ENCODE measurements at places on chromosomes 11 and 22.
A peak's percentile ranks its signal among the peaks of the same experiment; 100 is the strongest.

DNA sequence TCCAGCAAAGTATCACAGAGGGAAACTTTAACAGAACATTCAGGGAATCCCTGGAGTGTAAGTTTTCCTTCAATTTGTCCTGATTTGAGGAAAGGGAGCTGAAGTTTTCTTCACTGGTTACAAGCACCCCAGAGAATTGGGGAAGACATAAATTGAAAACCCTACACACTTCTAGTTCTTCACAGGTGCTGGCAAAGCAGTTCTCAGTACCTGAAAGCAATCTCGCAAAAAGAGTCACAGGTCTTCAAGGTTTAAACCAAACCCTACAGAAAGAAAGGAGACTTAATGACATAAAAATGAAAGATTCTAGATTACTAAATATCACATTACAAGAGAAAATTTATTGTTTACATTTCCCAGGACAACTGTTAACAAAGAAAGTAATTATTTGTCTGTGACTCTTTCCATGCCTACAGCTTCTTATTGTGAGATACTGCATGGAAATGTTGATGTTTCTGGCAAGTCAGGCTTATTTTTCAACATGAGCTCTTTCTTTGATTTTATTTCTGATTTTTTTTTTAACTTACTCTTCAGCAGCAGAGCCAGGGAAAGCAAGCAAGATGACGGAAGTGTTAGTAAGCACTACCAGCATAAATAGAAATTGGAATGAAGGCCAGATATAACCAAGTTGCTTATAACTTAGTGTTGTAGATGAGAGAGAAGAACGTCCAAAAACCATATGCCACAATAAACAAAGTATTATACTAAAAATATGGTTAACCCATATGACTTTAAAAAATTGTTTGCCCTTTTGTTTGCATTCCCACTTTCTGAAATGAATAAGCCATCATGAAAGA, 44.1 kb downstream of the FANCF start:
- DNase-seq, result no peak

- no peak for DNase-seq
These were observed 13.8 kb downstream of the FLI1 start for GRCh38 chr11:128707681-128708080.

- no peak for DNase-seq
These were observed 43.0 kb downstream of the MMP20 start for GRCh38 chr11:102582140-102582539.

DNA sequence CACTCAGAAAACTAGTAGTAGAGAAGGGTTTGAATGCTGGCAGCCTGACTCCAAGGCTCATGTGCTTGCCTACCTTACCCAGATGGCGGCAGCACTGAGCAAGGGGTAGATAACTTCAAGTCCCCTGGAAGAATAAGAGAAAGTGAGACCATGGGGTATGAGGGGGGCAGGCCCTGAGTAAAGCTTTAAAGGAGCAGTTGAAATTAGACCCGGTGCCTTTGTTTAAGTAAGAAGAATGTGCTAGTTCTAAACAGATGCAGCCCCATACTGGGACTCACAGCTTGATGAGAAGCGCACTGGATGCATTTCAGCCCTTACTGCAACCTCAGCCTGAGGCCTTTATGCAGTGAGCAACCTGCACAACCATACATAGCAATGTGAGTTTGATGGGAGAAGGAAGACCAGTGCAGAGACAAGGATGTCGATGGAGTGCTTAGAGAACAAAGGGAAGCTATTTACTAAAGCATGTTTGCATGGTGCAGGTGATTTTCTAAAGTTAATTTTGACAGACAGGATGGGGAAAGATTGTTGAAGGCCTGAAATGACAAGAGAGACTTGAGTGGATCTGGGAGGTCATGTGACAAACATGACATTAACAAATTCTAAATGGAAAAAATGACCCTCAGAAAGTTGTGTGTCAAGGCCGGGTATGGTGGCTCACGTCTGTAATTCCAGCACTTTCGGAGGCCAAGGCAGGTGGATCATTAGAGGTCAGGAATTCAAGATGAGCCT, 27.1 kb upstream of the TMA7B start:
- no peak for DNase-seq

DNA sequence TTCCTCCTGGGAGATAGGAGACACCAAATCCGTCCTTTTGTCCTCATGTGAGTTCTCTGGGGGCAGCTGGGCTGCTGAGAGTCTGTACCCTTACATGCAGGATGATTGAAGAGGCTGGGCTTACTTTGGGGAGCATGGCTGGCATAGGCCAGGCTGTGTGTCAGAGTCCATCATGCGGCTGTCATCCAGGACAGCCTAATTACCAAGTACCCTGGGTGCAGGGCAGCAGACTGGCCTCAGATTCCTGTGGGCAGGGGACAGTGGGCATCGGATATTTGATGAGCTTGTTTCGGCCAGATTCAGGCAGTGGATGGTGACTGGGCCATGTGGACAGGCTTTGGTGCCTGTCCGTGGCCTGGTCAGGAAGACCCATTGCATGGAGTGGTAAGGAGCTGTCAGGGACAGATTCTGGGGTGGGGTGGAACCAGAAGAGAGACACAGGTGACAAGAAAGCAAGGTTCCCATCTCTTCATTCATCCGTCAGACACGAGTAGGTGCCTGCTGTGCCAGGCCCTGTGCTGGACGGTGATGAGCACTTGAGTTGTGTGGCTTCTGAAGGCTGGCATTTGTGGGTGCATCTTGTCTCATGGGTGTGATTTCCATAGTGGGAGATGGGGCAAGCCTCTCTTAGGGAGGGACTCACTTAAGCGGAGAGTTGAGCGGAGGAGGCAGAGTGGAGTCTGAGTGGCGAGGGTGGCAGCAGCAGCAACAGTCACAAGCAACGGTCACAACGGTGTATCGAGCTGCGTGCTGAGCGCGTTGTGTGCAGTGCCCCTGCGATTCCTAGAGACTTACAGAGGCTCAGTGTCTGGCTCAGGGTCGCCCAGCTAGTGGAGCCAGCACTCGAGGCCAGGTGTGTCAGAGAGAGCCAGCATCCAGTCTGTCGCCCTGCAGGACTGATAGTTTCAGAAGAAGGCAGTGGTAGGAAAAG, 48.7 kb downstream of the TBC1D22A start:
- no peak for DNase-seq

DNA sequence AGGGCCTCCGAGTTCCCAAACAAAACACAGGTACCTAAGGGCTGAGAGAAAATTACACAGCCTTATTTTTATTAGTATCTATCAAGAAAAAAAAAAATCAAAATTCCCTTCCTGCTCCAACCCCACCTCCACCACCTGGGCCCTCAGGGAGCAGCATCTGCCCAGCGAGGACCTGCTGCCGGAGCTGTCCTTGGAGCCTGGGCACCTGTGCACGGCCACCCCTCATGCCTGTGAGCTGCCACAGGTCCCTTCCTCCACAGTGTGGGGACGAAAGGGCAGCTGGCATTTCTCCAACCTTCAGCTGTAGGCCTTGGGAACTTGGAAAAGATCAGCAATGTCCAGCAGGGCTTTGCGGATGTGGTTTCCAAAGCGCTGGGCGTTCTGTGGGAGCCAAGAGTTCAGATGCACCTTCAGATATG, 6.3 kb upstream of the SYCE3 start:
- DNase-seq, result no peak

- peak; percentile 57 for DNase-seq
These were observed 601.8 kb downstream of the INSC start for GRCh38 chr11:15716550-15716949.

DNA sequence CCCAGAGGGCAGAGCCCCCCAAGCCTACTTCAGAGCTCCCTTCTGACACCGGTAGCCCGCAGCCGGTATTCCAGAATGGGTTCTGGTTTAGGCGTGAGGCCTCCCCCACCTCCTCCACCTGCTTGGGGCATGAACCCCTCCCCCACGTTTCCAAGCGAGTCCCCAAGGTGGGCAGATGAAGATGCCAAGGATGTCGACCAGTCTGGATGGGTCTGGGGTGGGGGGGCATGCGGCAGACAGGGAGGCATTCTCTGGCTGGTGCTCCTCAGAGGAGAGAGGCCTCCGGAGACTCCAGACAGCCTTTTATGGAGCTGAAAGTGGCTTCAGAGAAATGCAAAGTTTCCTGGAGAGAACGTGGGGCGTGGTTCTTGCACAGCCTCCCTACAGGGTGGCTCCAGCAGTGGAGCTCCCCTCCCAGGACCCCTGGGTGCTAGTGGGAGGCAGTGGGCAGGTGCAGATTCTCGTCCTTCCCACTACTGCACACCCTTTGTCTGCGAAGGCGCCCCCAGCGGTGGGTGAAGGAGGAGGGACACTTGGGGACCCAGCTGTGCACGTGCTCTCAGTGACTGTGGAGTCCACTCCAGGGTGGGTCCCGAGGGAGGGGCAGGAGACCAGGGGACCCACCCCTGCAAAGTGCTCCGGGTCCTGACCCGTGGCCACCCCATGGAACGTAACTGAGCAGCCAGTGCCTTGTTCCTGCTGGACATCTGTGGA, 4.2 kb downstream of the CCND1 start:
- DNase-seq, result no peak

DNA sequence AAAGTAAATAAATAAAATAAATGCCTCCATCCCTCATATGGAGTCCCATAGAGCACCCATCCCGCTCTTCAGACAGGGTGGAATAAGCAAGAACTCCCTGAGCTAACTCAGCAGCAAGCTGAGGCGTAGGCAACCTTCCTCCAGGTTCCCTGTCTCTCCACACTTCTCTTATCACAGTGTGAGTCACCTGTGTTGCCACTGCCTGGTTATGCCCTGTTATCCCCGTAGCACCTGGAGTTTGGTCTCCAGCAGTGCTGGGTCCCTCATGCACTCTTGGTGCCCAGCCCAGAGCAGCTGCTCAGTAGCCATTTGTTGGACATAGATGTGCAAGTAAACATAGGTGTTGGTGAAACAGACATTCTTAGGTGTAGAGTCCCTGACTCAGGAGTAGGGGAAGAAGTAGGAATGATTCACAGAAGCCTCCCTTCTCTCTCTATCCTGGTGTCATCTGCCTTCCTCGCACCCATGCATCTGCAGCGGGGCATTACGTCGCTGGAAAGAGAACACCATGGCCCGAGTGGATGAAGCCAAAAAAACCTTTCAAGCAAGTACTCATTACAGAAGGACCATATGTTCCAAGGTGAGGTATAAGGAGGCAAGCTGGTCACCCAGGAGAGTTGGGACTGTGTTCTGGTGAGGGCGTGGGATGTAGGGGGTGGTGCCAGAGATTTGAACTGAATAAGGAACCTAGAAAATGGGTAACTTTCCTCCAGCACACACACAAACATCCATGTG, 56.0 kb downstream of the PISD start:
- DNase-seq, result no peak

DNA sequence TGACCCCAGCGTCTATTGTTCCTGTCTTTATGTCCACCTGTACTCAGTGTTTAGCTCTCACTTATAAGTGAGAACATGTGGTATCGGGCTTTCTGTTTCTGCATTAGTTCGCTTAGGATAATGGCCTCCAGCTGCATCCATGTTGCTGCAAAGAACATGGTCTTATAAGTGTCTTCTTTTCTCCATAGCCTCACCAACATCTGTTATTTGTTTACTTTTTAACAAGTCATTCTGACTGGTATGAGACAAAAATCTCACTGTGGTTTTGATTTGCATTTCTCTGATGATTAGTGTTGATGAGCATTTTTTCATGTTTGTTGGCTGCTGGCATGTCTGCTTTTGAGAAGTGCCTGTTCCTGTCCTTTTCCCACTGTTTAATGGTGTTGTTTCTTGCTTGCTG, 21.7 kb upstream of the SLN start:
- no peak for DNase-seq

GRCh38 chr22:41001722-41002122, 50.5 kb downstream of the RBX1 start:
- DNase-seq, result no peak

GRCh38 chr11:114354076-114354475, 46.2 kb downstream of the C11orf71 start:
- no peak for DNase-seq

DNA sequence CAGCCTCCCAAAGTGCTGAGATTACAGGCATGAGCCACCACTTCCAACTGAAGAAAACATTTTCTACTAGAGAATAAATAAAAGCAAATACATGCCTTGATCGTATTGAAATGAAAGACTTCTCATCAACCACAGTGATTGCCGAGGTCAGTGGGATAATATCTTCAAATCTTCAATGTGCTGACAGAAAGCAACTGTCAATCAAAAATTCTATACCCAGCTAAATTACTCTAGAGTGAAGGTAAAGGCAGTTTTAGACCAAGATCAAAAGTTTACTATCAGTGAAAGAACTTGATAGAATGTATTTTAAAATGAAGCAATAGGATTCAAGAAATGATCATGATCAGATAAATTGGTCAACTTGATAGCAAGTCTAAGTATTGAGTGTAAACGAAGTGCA, 130.6 kb downstream of the BRD1 start:
- DNase-seq, result no peak

- no peak for DNase-seq
These were observed 638 bp upstream of the PISD start for GRCh38 chr22:31662668-31663037.

- DNase-seq, result peak; percentile 85
These were observed 3.4 kb upstream of the NHERF4 start for GRCh38 chr11:119181677-119182412.

DNA sequence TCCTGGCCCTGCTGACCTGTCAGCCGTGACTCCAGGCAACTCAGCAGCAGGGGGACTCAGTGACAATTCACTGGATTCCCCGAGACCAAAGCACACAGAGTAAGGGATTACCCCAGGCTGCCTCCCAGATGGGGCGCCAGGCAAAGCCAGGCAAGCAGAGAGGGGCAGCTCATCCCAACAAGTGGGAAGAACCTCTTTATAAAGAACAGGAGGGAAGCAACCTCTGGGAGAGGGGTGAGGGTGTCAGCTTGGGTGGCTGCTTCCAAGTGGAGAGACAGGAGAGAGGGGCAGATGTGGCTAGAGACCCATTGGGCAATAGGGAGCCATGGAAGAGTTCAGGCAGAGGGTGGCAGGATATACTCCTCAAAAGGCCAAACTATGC, 1.2 kb downstream of the SLC22A12 start:
- no peak for DNase-seq

DNA sequence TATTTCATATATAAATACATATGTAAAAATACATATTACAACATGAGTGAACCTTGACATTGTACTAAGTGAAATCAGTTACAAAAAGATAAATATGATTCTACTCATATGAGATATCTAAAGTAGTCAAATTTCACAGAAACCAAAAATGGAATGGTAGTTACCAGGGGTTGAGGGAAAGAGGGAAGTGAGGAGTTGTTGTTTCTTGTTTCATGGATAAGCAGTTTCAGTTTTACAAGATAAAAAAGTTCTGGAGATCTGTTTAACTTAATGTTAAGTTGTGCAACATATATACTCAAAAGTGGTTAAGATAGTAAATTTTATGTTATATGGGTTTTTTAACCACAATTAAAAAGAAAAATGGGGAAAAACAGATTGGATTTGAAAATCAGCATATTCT, 107.7 kb downstream of the ELP4 start:
- DNase-seq, result no peak

GRCh38 chr22:42939941-42940653, 74.9 kb downstream of the PACSIN2 start:
- DNase-seq, result peak; percentile 52

GRCh38 chr22:28112190-28112544, 193.1 kb upstream of the PITPNB start:
- DNase-seq, result no peak
